Ureter (tissue), 1 donor: ENCODE measurements at places on chromosomes 7 and 10. TPM values are rescaled to one million over a fixed set of nuclear protein-coding genes. Genes with fewer than 3 reads are reported as not detected.

MICU1 gene
- 48.2 TPM for total RNA-seq

IGF2BP3 gene
- 0.78 TPM for total RNA-seq

NME8 gene
- total RNA-seq, result 1.5 TPM

DNA sequence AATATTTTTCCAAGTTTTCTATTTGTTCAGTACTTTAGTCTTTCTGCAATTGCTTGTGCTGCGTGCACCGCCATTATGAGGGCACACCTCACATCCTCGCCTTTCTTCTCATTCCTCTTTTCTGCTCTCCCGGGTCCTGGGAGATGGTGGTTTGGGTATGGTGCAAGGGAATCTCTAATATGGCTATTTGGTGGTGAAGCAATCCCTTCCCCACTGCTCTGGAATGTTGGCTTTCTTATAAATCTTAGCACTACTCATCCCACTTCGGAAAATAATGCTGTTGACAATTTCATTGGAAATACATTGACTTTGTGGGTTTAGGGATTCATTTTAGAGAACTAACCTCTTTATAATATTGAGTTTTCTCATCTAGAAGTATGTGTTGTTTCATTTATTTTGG lies 1.9 kb upstream of the GCK start:
- no peak for DNase-seq

ZNF117 gene
- 30.2 TPM for total RNA-seq

GRCh38 chr7:69502358-69502757 lies 95.9 kb upstream of the AUTS2 start:
- DNase-seq, result no peak

GRCh38 chr7:55254596-55255495 lies 110.3 kb upstream of the LANCL2 start:
- DNase-seq, result peak; percentile 88

DNA sequence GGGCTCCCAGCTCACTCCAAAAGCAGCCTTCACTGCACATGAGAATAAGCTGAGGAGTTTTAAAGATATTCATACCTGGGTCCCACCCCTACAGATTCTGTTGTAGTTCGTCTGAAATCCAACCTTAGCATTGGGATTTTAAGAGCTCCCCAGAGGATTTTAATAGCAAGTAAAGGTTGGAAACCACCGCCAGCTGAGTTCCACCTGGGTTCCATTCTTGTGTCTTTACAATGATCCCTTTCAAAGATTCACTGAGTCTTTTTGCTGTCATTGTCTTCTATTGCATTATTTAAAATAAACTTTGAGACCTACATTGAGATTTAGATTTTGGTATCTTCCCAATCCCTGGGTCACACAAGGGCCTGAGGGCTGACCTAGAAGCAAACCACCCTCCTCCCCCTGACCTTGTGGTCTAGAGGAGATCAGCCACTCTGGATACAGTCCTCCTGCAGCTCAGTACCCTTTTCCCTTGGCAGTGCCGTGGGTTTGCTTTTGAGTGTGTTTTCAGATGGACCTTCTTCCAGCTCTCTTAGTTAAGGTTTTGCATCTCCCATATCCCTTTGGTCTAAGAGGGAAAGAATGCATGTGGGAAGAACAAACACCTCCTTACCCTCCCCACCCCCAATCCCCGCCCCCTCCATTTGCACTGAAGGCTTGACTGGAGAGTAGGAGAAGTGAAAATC lies 22.6 kb upstream of the SIRT1 start:
- no peak for DNase-seq
